Activated CD4-positive, alpha-beta T cell treated with anti-CD3 and anti-CD28 coated beads, Interleukin-10, Interleukin-2, amounts not matched to agents 100 ng/mL and 50 ng/mL, durations not matched to agents 16 hours and 8 hours (primary cell): ENCODE measurements at places on chromosomes 4 and X.

GRCh38 chr4:111960241-111960667 is 185.0 kb upstream of the FAM241A start:
- DNase-seq, result peak; percentile 21

DNA sequence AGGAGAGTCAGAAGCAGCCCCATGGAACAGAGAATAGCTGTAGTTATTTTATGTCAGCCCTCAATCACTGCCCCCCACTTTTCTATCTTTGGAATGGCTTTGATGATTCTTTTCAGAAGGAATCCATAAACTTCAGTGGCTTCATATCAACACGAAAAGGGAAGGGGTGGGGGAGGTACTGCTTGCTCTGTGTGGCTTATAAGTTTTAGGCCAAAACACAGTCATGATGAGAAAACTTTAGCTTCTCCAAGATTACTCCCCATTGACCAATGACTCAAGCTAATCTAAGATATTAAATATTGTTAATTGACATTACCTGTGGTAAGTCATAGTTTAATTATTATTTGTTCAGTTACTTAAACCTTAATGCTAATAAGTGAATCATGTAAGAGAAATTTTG is 669.6 kb upstream of the FAM241A start:
- no peak for DNase-seq

- DNase-seq, result peak; percentile 26
These were observed 63.7 kb downstream of the ADAMTS3 start for GRCh38 chr4:72505314-72505744.

GRCh38 chr4:1693131-1693896 is 9.2 kb upstream of the FAM53A start:
- peak; percentile 82 for DNase-seq

DNA sequence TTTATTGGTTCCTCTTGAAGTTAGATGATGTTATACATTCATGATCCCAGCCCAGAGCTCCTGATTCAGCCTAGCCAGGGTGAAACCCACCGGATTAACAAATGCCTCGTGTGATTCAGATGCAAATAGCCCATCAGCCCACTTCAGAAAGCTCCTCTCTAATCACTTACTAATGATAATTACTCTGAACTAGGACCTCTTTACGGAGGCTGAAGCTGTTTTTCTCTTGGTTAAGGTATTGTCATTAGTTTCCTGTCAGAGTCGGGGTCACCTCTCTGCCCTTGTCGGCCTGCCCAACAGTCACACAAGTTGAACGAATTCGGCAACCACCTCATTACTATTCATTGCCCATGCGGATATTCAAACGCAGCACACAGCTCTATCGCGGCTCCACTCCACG is 36.6 kb downstream of the ZFP42 start:
- no peak for DNase-seq

- no peak for DNase-seq
These were observed 1.3 kb upstream of the PDE6B start for GRCh38 chr4:623914-624566.

GRCh38 chr4:73729534-73730165 is 10.7 kb upstream of the CXCL8 start:
- DNase-seq, result peak; percentile 49

GRCh38 chr4:155687380-155687982 is 20.8 kb downstream of the GUCY1A1 start:
- no peak for DNase-seq

DNA sequence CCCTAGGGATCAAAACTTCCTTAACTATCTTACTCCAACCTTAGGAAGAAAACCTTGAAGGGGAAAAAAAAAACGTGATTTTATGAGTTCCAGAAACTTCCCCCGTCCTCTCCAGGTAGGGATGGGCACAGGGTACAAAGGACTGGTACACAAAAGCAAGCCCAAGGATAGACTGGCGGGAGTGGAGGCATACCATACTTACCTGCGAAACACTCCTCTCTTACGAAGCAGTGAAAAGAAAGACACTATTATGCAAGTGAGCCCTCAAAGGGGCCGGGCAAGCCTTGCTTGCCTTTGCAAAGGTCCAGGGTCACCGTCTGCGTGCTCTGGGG is 651 bp downstream of the TSPAN6 start:
- DNase-seq, result no peak

DNA sequence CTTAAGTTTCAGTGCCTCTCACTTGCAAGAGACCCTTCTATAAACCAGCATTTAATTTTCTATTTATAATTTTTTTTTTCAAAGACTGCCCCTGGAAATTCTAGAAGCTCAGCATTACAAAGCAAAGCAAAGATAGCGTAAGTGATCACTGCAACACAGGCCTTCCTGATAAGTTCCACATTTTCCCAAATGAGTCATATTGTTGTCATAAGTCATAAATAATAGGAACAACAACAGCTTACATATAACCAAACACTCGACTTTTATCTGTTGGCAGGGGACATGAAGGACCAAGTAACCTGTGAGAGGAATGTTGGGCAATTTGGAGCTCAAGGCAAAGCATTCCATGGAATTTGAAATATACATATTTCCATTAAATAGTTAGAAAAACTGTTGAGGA is 815.5 kb downstream of the DMD start:
- no peak for DNase-seq

- DNase-seq, result no peak
These were observed 116.8 kb downstream of the KLHL4 start for GRCh38 chrX:87634361-87634760.

- DNase-seq, result no peak
These were observed 41.6 kb upstream of the ITM2A start for GRCh38 chrX:79408623-79409322.

DNA sequence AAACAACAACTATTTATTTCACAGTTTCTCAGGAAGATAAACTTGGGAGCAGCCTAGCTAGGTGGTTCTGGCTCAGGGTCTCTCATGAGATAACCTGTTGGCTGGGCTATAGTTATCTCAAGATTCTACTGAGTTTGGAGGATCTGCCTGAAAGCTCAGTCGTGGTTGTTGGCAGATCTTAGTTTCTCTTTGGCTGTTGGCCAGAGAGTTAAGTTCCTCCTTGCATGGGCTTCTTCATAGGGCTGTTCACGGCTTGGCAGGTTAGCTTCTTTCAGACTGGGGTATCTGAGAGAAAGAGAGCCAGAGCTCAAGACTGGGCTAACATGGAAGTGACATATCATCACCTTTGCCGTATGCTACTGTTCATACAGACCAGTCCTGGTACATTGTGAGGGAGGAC is 28.7 kb downstream of the SEC24B start:
- DNase-seq, result no peak

DNA sequence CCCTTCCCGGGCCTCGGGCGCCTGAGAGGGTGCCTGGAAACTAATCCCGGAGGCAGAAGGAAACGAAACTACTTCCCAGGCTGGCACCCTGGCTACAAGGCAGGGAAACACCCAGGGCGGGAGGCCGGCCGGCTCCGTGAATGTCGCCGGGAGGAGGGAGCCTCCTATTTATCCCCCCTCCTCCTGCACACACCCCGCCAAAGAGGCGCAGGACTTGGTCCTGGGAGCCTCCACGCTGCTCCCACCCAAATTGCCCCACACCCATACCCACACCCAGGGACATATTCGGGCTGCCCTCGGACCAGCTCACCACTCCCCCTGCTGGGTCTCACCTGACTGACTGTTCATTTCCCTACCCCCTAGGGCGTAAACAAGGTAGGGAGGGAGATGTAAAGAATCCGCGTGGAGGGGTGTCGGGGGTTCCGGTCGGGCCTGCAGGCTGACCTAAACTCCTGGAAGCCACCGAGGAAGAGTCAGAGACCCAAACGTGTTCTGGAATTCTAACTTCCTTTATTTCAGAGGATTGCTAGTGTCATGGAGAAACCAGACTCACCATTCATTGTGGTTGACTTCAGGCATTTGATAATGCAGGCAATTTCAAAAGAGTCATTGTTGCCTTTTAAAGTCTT is at the start of gene BTC:
BTC (minus strand) TSS at position 142 of the 629 bp plus-strand sequence. CDS start 198 bp downstream, outside the sequence.
- DNase-seq, result peak; percentile 2

DNA sequence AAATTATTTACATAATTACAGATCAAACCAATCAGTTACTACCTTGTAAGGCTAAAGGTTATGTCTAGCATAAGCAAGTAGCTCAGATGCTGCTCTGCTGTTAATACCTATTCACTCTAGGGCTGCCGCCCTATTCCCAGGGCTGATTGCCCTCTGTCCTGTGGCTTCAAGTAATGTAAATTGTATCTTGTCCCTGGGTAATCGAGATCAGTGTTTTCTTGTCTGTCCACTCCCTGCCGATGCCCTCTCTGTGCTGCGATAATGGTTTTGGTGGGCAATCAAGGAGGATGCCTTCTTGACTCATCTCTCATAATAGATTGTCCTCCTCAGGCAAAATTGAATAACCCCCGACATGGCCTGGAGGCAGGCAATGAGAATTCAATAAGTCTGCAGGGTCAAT is 641.0 kb upstream of the PITX2 start:
- DNase-seq, result no peak

GRCh38 chrX:68915778-68916177 is 87.0 kb downstream of the EFNB1 start:
- DNase-seq, result no peak

GRCh38 chrX:25599061-25599460 is 539.1 kb upstream of the MAGEB18 start:
- DNase-seq, result no peak

DNA sequence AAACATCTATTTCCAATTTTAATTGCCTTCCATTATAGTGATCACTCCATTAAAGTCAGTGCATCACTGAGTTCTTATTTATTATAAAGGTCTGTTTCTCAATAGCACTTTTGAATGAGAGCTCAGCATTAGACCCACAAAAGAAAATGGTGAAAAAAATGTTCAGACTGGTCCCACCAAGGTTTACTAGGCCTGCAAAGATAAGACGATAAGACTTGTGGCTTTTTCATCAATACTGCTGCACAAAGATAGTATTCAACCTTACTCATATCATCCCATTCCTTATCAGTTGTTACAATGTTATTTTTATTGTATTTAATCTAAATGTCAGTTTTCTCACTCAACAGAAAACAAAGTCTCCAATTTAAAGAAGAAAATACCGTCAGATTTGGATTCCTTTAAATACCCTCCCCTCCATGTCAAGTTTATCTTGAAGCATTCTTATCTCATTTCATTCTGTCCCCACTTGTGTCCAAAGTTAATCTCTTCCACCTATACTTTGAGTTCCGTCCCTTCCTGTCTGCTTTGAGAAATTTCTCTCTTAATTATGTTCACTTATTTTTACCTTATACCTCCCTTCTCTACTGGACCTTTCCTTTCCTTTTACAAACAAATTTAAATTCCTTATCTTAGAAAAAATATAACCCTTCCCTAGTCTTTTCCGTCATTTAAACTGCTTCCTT is 140.0 kb downstream of the GASK1B start:
- no peak for DNase-seq

DNA sequence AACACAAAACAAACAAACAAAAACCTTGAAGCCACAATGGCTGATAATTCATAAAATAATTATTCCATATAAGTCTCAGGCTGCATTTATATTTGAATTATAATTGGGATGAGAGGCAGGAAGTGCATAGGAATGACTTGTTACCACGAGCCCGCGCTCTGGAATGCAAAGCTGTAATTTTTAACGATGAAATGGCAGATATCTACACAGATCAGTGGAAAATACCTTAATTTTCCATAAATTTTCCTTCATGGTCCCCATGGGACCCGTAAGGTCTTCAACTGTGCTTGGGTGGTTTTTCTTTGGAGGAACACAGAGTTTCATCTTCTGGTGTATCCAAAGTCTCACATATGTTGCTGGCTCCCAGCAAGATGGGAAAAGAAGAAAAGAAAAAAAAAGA is 226.8 kb downstream of the SHOX start:
- no peak for DNase-seq

- no peak for DNase-seq
These were observed 653.8 kb upstream of the CPEB2 start for GRCh38 chr4:14348506-14348905.

- DNase-seq, result no peak
These were observed 867.8 kb downstream of the CCSER1 start for GRCh38 chr4:90994851-90995574.

DNA sequence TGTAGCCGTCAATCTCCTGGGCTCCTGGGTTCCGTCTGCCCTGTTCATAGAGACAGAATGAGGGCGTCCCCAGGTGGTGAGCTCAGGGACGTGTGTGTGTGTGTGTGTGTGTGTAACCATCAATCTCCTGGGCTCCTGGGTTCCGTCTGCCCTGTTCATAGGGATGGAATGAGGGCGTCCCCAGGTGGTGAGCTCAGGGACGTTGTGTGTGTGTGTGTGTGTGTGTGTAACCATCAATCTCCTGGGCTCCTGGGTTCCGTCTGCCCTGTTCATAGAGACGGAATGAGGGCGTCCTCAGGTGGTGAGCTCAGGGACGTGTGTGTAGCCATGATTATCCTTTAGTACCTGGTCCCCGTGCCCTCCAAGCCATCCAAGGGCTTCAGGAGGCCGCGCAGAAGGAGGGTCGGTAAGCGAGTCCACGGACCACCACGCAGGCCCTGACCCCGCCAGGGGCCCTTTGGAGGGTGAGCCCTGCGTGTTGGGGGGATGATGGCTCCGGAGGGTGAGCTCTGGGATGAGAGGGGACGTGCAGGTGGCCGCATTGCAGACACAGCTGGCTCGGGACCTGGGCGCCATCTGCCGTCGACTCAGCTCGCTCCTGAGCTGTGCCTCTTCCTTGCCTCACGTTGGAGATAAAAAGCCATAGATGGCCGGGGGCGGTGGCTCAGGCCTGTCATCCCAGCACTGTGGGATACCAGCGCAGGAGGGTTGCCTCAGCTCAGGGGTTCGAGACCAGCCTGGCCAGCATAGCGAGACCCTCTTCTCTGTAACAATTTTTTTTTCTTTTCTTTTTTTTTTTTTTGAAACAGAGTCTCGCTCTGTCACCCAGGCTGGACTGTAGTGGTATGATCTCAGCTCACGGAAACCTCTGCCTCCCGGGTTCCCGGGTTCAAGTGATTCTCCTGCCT is 5.4 kb upstream of the GTPBP6 start:
- DNase-seq, result no peak

GRCh38 chrX:1249101-1249887 is 19.3 kb upstream of the CSF2RA start:
- DNase-seq, result peak; percentile 74
